ENCODE measurements at places on chromosomes 5 and 9.

DNA sequence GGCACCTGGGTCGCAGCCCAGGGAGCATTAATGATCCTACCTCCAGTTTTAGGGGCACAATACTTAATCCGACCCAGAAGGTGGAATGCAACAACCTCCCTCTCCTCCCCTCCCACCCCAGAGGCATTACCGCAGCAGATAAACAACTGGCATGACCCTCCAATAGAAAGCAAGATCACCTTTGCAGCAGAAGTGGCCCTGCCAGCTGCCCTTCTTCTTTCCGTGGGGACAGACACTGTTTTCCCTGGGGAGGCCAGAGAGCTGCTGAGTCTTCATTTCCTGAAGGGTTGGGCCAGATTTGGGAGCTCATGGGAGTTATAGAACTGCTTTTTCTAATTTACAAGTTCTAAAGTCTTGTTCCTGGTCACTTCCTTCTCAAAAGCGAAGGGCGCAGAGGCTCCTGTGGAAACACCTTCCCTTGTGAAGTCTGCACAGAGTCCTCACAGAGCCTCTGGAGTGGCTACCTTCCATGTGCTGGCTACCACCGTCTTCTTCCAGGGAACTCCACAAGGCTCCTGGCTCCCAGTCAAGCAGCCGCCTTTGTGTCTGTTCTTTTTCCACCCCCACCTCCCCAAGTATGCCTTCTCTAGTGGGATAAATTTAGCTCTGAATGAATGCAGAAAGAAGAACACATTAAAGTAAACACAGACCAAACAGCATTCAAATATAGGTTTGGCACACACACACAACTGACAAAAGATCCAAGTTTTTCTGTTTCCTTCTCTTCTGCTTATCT lies 8.0 kb upstream of the PALM2AKAP2 start:
- no peak for DNase-seq

DNA sequence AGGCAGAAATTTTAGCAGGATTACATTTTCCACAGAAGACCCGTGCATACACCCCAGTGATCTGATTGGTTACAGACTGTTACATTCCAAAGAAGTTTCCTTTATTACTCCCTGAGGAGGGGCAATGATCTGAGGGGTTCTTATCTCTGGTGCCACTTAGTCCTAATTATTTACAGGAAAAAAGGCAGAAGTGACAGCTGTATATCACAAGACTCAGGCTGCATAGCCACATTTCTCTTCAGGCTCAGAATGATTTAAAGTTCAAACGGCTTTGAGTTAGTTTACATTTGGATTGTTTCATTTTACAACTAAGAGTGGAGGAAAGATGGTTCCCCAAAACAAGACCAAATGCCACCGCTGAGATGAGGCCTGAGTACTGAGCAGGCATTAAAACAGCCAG lies 17.3 kb downstream of the NAIF1 start:
- DNase-seq = no peak

DNA sequence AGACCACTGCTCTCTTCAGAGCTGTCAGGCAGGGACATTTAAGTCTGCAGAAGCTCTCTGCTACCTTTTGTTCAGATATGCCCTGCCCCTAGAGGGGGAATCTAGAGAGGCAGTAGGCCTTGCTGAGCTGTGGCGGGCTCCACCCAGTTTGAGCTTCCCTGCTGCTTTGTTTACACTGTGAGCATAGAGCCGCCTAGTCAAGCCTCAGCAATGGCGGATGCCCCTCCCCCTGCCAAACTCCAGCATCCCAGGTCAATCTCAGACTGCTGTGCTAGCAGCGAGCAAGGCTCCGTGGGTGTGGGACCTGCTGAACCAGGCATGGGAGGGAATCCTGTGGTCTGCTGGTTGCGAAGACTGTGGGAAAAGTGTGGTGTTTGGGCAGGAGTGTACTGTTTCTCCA lies 59.9 kb downstream of the CAVIN4 start:
- DNase-seq = no peak

GRCh38 chr5:150024346-150024984 lies 23.9 kb downstream of the HMGXB3 start:
- DNase-seq = no peak

DNA sequence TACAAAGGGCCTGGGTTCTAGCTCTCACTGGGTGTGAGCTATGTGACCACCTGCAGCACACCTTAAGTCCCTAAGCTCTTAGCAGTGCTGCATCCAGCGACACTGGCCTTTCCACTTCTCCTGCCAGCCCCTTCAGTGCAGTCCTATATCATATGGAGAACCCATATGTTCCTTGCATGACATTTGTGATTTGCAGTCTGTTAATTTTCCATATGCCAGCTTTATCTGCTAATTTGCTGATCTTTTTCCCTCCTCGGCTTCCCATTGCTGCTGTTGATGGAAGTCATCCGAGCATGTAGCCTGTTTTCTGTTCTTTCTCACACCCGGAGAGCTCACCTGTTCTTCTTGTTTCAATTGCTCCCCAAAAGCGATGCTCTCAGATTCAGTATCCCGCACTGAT lies 23.2 kb downstream of the PRDM6 start:
- no peak for DNase-seq

GRCh38 chr5:168073991-168074800 lies 217.2 kb upstream of the WWC1 start:
- no peak for DNase-seq

- DNase-seq = peak; percentile 37
These were observed 7.4 kb upstream of the MRPS2 start for GRCh38 chr9:135492886-135493669.

DNA sequence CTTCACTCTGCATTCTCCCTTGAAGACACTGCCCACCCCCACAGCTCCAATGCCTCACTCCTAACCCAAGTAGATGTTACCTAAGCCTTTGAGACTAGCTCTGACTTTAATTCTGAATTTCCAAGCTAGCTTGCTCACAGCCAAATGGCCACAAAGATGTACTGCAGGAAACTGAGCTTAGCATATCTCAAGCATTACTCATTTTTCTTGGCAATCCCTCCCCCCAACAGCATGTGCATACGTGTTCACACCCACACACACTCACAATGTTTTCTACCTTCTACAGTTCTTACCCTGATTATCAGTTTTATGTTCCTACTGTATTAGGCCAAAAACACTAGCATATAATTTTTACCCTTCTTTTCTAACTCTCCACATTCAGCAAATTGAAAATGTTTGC lies 13.7 kb upstream of the GRIA1 start:
- no peak for DNase-seq

DNA sequence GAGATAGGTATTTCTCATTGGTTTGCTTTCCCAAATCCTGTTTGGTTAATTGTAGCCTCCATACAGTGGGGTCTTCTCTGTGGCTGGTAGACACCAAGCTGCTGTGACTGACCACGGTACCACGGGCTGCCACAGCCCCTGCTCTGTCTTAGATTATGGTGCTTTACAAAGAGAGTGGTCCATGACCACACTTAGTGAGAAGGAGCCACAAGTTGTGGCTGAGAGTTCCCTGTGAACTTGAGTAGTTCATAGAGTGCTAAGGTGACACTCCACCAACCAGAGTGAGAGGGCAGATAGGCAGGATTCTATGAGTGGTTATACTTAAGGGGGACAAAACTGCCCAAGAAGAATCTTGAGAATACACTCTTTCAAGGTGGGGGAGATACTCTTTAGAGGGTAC lies 25.8 kb upstream of the ZBTB34 start:
- no peak for DNase-seq

DNA sequence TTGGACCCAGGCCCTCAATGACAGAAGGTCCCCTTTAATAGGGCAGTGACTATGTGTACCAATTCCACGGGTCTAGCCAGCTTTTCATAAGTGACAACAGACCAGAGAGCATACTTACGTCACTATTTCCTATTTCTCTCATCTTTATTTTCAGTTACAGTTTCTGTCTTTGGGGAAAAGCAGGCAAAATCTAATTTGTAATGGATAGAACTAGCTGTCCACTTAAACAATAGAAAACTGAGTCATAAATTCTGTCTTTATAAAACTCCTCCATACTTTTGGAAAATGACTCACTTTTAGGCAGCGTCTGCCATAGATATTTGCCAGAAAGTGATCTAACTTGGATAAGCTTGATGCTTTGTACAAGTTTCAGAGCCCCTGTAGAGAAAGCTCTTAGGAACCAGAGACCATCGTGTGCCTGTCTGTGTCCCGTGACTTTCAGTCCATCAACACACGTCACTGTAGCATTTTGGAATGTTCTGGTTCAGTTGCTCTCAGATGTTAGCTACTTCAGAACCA lies 101.9 kb downstream of the F2RL2 start:
- no peak for DNase-seq

DNA sequence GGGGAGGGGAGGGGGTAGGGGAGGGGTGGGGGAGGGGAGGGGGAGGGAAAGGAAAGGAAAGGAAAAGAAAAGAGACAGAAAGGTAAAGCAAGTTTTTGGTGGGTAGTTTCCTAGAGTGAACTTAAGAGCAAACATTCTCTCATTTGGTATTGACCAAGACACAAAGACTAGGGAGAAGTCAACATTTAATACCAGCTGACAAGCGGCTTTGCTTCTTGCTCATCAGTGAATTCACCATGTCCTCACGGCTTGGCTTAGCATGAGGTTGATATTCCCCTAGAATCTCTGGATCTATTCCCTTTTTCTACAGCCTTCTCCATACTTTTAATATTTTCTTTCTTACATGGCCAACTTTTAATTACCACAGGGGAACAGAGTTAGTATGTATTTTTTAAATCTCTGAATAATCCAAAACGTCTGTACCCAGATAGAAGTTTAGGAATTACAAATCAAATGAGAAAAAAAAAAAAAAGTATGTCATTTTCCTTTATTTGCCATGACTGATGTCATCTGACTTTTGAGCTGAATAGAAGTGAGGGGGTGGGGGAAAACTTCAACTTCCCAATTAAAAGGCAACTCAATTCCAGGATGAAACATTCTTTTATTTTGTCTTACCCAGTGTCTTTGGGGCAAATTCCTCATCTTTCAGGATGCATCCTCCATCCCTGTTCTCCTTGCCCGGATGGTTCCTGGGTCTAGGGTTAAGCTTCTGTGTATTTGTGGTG lies 40.1 kb upstream of the GLIS3 start:
- DNase-seq = no peak

DNA sequence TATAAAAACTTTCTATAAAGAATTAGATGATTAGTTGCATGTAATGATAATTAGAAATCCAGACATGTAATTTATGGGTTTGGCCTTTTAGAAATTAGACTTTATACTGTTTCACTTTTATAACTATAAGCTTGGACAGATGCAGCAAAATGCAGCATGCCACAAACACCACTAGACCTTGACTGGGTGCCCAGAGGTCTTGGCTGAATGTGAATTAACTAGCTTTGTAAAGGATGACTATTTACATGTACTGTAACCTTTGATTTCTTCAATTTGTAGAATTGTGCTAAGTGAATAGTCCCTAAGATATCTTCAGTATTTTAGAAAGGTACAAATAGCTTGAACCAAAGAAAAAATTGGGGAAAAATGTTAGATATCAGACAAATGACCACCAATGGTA lies 2168.1 kb downstream of the MAT2B start:
- DNase-seq = no peak

- DNase-seq = no peak
These were observed 14.1 kb upstream of the SPARC start for GRCh38 chr5:151700820-151701219.

GRCh38 chr5:54610197-54610944 lies 92.8 kb downstream of the SNX18 start:
- DNase-seq = no peak

- no peak for DNase-seq
These were observed 578.0 kb downstream of the EFNA5 start for GRCh38 chr5:107092695-107093094.

GRCh38 chr9:88661759-88662158 lies 126.8 kb downstream of the NXNL2 start:
- DNase-seq = no peak

- no peak for DNase-seq
These were observed 24.1 kb upstream of the CACNA1B start for GRCh38 chr9:137853392-137853995.

GRCh38 chr9:114263853-114264510 lies 58.9 kb upstream of the ORM1 start:
- no peak for DNase-seq

DNA sequence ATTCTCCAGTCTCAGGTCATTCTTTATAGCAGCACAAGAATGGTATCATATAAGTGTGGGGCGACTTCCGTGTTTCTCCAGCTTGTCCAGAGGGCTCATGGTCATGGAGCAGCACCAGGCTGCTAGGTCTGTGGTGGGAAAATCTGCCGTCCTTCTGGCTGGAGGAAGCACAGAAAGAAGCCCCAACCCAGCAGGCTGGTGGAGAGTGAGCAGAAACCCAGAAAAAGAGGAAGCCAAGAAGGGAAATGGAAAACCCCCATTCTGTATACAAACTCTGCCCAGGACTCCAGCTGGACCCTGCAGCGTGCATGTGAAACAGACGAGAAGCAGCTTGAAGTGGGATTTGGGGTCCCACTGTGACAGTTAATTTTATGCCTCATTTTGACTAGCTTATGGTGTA lies 34.3 kb upstream of the OLFM1 start:
- no peak for DNase-seq

DNA sequence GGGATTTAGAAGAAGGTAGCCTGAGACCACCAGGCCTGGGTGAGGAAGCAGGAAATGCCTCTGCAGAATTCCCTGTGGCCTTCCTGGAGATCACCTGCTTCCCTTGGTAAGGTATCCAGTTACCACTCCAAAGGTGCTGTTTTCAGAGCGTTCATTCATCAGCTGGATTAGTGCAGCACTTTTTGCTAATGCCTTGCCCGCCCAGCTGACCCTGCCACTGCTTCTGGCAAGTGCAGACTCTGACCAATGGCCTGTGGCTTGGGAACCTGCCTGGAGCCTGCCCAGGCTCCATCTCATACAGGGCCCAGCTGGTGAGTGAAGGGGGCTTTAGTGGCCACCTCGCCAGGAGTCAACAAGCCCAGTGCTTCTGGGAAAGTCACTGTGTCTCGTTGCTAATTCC lies 48.6 kb downstream of the FOXI1 start:
- DNase-seq = no peak

GRCh38 chr9:134983074-134983473 lies 65.4 kb upstream of the FCN1 start:
- no peak for DNase-seq

All from NCI-H1417 treated with DMSO at 0.1 percent for 48 hours (cell line).